ENCODE measurements at places on chromosomes 6 and 20. TPM values are rescaled to one million over a fixed set of nuclear protein-coding genes. Genes with fewer than 3 reads are reported as not detected.

GNAS-AS1 gene
- total RNA-seq = 0.35 TPM

DYNLT2 gene
- total RNA-seq = 2.5 TPM

- DNase-seq = no peak
Measured at GRCh38 chr6:136102991-136103688, 147.0 kb downstream of the MTFR2 start.

DNA sequence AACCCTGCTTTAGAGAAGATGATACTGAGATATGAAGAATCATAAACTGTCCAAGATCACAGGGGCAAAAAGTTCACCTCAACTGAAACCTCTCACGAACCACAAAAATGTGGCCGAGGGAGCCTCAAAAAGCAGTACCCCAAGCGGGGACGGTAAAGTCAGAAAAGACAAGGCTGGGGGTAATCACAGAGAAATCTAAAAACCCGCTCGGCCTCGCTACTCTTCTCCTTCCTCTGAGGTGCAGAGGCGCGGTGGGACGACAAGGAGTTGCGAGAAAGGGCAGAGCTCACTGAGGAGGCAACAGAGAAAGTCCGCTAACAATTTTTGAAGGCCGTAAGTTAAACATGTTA lies 356 bp upstream of the IRAK1BP1 start:
- no peak for DNase-seq

- no peak for DNase-seq
Measured at GRCh38 chr6:15916581-15916980, 212.3 kb upstream of the MYLIP start.

GRCh38 chr6:168035098-168035660 lies 37.7 kb downstream of the KIF25 start:
- no peak for DNase-seq

- no peak for DNase-seq
Measured at GRCh38 chr6:35048631-35049083, 92.5 kb downstream of the TCP11 start.

DNA sequence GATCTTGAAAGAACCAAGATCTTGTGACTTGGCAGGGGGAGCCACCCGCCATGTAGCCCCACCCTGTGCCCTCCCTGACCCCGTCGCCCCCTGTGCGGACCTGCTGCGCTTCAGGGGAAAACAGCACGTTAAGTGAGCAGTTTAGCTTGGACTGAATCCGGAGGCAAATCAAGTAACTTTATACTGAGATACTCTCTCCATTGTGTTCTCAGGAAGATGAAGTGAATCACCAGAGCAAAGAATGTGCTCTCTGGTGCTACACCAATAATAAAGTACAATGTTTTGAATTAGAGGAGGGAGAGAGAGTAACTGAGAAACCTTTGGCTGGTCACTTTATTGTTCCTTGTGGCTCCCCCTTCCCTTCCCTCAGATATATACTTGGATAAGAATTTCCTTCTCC lies 83.4 kb downstream of the TXNDC5 start:
- no peak for DNase-seq

- no peak for DNase-seq
Measured at GRCh38 chr6:7467007-7467897, 74.2 kb upstream of the DSP start.

GRCh38 chr20:50911716-50912115 lies 19.5 kb downstream of the ADNP start:
- DNase-seq = no peak

- DNase-seq = no peak
Measured at GRCh38 chr20:56702931-56703840, 74.1 kb downstream of the TFAP2C start.
